ENCODE measurements at places on chromosomes 12 and 14.

DNA sequence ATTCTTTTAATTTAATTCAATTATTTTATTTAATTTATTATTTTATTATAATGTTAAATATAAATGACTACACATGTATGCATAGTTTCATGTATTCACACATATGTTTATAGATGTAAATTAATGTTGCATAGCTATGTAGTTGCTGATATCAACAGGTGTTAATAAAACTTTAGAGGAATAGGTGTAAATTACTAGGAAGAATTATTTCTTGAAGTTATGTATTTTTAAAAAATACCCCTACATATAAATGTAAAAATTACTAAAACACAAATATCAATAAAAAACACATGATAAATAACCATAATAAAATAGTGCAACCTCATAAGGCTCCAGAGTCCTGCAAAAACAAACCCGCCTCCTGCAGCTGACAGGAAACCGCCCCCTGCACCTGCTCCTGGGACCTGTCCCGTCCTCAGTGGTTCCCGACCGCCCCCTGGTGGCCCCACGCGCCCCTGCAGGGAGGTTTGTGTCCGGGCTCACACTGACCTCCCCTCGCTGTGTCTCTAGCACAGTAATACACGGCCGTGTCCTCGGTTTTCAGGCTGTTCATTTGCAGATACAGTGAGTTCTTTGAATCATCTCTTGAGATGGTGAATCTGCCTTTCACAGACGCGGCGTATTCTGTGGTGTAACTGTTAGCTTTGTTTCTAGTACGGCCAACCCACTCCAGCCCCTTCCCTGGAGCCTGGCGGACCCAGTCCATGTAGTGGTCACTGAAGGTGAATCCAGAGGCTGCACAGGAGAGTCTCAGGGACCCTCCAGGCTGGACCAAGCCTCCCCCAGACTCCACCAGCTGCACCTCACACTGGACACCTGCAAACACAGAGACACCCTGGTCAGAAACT, 1264.0 kb downstream of the TMEM121 start:
- DNase-seq = peak; percentile 93

GRCh38 chr12:90897316-90897715, 57.7 kb downstream of the CCER1 start:
- no peak for DNase-seq

DNA sequence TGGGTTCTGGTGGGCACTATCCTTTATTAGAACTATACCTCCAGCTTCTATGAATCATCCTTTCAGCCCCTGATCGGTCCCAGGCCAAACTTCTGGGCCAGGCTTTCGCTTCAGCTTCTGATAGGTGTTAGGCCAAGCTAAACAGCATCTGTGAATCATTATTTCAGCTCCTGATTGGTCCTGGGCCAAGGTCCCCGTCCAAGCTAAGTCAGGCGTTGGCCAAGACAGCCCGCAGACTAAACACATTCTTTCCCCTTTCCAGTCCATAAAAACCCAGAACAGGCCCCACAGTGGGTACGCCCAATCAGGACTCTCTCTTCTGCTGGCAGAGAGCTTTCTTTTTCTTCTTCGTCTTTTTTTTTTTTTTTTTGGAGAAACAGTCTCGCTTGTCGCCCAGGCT, 1808.9 kb upstream of the SEL1L start:
- DNase-seq = no peak

- DNase-seq = peak; percentile 34
These were observed 46.0 kb downstream of the SMIM41 start for GRCh38 chr12:52125476-52125900.

DNA sequence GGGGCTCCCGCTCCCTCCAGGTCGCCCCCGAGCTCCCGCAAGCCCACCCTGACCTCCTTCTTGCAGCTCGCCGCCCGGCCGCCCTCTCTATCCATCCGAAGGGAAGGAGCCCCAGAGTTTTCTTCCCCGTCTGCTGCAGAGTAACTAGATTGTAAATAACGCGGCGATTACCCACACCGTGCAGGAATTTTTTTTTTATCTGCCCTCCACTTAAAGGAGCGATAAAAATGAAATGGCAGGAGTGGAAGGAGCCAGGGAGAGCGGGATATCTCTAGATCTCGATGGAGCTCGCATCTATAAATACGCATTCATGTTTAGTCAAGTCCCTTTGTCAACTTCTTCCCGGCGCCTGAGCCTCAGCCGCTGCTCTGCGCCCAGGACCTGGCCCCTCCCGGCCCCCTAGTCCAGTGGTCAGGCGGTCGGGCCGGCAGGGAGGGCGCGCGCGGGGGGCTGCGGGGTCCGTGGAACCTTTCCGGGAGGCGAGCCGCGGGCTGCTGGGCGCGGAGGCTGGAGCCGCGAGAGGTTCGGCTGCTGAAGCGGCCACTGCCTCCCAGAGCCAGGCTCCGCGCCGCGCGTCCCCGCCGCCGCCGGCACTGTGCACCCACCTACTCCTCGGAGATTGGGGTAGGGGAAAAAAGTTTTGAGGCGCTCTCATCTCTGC, 386.0 kb downstream of the BCAT1 start:
- no peak for DNase-seq

DNA sequence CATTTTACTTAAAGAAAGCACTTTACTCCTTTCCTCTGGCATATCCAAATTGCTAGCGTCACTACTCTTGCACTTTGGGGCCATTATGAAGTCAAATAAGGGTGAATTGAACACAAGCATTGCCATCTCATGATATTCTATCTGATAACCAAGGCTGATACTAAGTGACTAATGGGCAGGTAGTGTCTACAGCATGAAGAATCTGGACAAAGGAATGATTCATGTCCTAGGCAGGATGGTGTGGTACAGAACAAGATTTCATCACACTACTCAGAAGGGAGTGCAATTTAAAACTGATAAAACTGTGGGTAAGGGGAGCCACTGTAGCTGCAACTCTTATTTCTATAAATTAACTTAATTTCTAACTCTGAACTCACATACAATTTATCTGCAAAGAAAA, 7.7 kb upstream of the SLC6A15 start:
- DNase-seq = no peak

DNA sequence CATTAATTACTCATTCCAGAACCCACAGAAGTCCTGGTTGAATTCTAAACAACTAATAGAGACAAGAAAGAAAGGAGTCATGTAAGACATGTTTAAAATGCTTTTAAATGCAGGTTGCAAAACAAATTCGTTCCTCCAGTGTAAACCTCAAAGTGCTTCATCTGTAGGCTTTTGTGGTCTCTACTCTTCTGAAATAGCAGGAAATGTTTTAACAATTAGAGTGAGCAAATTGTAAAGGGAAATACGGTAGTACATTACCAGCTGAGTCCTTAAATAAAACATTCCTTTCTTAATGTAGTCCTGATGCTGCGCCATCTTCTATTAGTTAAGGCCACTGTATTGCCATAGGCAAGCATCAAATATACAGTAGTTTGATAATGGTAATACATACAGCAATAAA, 1934.2 kb upstream of the SEL1L start:
- DNase-seq = no peak

GRCh38 chr12:121318121-121318520, 21.6 kb upstream of the CAMKK2 start:
- DNase-seq = no peak

GRCh38 chr12:92123780-92124688, 21.6 kb downstream of the BTG1 start:
- no peak for DNase-seq

- peak; percentile 75 for DNase-seq
These were observed 91.4 kb downstream of the SETD3 start for GRCh38 chr14:99389174-99389826.

DNA sequence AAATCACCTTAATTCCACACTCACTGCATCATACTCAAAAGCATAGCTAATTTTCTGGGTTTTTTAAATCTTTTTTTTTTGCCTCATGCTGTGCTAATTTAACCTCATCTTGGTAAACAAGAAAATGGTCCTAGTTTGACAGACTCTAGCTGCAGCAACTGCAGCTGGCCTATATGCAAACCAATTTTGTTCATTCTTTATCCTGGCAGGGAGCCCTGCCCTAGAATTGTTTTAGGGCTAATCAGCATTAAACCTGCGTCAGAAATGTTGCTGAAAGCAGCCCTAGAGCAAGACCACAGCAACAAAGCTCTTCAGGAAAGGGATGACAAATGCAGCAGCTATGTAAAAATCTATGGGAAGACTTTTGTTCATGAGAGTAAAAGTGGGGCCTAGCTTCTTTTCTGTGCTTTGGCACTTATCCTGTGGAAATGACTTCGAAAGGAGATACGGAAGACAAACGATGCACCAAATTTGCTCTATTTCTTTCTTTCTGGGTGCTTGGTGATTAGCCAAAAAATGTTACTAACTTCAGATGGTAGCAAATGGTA, 72.2 kb downstream of the DENND5B start:
- peak; percentile 45 for DNase-seq

GRCh38 chr12:94770791-94771190, 120.4 kb upstream of the TMCC3 start:
- no peak for DNase-seq

GRCh38 chr12:52007982-52008510, 1.3 kb downstream of the TAMALIN start:
- no peak for DNase-seq

- DNase-seq = no peak
These were observed 159.8 kb downstream of the TGFB3 start for GRCh38 chr14:75821831-75822521.

DNA sequence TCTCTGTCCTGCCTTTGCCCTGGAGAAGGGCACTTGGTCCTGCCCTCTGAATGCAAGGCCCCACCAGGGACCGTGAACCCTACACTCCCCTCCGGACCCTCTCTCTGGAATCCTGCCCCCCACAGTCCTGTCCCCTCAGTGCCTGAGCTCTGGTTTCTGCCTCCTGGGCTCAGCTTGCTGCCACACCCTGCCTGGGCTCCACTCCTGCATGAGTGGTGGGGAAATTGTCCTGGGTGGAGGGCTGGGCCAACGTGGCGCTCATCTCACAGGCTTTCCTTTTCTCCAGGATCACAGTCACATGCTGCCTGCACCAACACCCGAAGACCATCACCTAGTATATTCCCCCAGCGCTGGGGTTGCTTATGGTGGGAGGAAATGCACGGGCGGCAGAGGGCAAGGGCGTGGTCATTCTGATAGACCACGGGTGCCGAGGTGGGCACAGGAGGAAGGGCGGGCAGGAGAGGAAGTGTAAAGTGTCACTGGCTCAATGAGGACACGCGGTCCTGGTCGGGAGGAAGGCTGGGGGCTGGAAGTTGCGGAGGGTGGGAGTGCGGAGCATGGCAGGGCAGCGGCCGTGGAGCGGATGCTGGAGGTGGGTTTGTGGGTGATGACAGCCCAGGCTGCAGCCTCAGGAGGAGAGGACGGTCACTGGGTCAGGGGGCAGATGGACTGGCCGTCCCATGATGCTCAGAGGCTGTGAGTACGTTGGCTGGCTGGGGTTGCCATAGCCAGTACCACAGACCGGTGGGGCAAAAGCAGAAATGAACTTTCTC, 99.5 kb downstream of the KIF26A start:
- DNase-seq = no peak

DNA sequence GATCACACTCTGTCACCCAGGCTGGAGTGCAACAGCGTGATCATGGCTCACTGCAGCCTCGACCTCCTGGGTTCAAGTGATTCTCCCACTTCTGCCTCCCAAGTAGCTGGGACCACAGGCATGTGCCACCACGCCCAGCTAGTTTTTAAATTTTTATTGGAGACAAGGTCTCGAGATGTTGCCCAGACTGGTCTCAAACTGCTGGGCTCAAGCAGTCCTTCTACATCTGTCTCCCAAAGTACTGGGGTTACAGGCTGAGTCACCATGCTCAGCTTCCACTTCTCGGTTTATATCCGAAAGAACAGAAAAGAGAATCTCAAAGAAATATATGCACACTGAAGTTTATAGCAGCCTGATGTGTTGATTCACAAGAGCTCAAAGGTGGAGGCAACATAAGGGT, 107.5 kb downstream of the SCARB1 start:
- no peak for DNase-seq

- DNase-seq = no peak
These were observed 25.1 kb downstream of the ANKS1B start for GRCh38 chr12:99959549-99960170.

DNA sequence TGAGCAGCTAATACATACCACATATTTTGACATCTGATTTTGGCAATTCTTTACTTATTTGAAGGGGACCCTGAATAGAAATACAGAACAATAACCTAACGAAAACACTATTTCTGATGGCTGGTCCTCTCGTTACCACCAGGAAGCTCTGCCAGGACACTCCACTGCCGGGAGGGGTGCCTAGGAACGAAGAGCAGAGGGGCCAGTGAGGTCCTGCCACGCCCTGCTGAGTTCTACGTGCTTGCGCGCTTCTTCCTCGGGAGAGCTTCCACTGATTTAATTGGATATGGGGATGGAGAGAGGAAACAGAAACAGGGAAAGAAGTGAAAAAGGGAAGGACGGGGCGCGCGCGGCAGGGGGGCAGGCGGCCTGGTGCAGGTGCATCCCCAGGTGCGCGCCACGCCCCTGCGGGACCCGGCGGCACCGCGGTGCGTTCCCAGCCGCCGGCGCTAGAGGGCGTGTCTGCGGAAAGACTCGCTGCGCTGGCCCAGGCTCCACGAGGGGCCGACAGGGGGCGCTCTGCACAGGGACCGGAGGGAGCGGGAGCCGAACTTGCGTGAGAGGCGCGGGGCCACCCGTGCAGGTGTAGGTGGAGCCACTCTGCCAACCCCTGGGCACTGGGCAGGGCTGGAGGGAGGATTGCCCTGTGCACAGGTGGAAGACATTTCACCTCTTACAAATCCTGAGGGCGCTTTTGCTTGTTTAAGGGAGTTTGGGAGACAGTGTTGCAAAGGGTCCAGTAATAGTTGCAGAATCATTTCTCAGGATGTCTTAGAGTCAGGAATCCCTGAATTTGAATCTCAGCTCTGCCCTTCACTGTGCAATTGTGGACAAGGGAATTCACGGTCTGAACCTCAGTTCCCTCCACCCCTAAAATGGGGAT, 986.3 kb upstream of the TMEM132C start:
- no peak for DNase-seq

DNA sequence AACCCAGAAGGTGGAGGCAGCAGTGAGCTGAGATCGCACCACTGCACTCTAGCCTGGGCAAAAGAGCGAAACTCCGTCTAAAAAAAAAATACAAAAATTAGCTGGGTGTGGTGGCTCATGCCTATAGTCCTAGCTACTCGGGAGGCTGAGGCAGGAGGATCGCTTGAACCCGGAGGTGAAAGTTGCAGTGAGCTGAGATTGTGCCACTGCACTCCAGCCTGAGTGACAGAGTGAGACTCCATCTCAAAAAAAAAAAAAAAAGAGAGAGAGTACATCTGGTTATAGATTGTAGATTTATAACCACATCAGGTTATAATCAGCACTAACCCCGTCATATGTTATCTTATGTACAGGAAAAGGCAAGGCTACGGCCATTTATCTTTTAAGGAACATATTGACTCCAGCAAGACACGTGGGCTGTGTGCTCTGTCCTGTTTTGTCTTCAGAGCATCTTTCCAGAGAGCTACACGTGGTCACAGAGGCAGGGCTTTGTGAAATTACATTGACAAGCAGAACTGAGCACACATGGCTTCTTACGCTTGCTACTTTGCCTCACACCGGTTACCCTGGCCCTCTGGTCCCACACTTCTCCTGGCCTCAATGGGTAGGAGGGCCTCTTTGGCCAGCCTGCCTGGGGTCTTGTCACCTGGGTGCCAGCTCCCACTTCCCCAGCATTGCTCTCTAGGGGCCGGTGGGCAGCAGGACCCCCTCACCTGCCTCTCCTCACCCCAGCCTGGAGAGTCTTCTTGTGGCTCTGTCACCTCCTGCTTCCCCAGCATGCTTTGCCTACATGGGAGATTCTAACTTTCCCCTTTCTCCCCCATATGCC, 6.8 kb upstream of the DYNC1H1 start:
- no peak for DNase-seq

- DNase-seq = no peak
These were observed 36.9 kb downstream of the LGR5 start for GRCh38 chr12:71476513-71476912.
